DMS79 (cell line): ENCODE measurements at places on chromosomes 1 and 21.

GRCh38 chr1:157147037-157147436, 8.8 kb upstream of the ETV3 start:
- no peak for DNase-seq

DNA sequence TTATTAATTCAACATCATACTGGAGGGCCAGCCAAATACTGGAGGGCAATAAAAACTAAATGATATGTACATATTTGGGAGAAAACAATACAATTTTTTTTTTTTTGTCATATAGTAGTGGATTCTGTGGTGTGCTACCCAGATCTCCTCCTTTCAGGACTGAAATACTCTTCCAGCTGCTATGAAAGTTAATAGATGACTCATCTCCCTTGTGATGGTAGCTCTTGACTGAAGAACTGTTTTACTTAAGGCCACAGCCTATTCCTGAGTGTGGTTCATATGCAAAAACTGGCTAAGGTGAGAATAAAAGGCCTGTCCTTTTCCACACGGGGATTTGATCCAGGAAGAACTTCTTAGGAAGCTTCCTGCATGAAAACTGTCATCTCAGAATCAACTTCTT, 307.9 kb downstream of the HLX start:
- no peak for DNase-seq

DNA sequence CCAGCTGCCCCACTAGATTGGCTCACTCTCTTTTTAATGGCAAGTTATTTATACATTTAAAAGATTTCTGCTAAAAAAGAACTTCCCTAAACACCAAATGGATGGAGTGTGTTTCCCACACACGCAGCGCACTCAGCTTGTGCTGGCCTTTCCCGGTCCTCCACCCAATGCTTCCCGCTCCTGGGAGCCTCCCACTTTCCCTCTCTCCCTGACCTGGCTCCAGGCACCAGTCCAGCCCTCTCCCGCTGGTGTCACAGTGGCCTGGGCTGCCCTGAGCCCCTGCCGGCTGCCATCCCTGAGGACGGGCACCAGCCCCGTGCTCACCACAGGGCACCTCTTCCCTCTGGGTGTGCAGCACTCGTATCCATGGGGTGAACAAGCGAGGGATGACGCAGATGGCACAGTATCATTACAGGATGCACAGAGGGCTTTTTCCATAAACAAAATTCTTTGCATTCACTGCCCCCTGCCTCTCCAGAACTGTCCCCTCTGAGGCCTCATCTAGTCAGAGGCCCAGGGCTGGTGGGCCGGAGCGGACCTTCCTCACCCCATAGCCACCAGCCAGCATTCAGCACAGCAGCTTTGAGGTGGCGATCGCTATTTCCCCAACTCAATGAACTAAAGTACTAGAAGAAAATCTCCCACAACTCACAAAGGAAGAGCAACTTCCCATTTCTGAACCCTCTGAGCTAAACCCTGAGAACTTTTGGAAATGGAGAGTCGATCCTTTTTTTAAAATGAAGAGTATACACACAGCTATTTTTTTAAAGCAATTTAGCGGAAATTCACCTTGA, 68.5 kb downstream of the SLC37A1 start:
- no peak for DNase-seq

DNA sequence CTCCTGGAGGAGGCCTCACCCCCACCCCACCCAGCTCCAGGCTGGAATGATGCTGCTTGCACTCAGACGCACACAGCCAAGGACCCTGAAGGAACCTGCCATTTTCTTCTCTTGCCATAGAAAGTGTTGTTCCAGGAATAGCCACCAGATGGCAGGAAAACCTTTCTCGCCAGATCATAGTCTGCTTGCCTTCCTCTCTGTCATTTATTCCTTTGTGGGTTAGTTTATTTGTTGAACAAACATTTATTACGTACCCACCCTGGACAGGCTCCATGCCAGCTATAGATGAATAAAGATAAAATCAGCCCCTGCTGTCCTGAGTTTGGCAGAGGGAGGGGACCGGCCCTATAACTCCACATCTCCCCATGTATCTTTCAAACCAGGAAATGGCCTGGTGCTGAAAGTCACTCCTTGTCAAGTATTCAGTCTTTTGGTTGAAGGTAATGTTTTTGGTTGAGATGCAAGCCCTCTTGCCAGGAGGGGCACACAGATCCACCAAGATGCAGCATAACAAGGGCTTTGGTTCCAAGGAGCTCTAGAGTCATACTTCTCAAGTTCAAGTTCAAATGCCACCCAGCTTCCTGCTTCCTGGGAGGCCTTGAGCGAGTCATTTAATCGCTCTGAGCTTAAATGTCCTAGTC, 7.0 kb upstream of the KCNC4 start:
- DNase-seq = peak; percentile 50

GRCh38 chr1:174480324-174480723, 32.6 kb downstream of the GPR52 start:
- DNase-seq = no peak

GRCh38 chr1:225881081-225881958, 860 bp downstream of the TMEM63A start:
- DNase-seq = no peak

GRCh38 chr1:108017698-108018097, 52.7 kb upstream of the VAV3 start:
- DNase-seq = no peak
